Stomach (tissue), 19 donors: ENCODE measurements at places on chromosomes 12 and 14. TPM values are rescaled to one million over a fixed set of nuclear protein-coding genes. Genes with fewer than 3 reads are reported as not detected.

GRCh38 chr12:26231921-26232320 lies 36.5 kb downstream of the SSPN start:
- no peak for DNase-seq
- H3K27me3 ChIP-seq: no peaks in the 10 kb centered on the region
- H3K4me1 ChIP-seq: peaks cover 16% of the 10 kb centered on the region
- no peaks in the 10 kb centered on the region for H3K36me3 ChIP-seq
- H3K27ac ChIP-seq: no peak overlapping the region
- H3K4me3 ChIP-seq: no peak overlapping the region

Gene SLC25A47
- not detected for total RNA-seq

GRCh38 chr12:103737881-103738280 lies 103.2 kb downstream of the NT5DC3 start:
- DNase-seq: no peak
- no peaks in the 10 kb centered on the region for H3K36me3 ChIP-seq
- no peaks in the 10 kb centered on the region for H3K4me1 ChIP-seq
- no peaks in the 10 kb centered on the region for H3K27me3 ChIP-seq
- H3K4me3 ChIP-seq: no peak overlapping the region

DNA sequence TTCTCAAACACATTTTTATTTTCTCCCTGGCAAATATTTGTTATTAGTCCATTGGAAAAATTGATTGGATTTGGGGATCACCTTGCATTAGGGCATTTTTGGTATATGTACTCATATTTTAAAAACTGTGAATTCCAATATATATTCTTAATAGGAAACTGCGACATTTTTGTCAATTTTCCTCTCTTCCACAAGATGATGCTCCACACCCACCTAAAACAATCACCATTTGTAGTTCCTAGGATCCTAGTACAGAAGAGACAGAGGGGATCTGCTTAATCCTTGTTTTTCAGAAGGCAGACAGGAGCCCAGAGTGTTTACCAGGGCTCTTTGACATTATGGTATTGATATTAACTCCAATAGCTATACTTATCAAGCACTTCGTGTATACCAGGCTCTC lies 22.8 kb upstream of the OASL start:
- H3K36me3 ChIP-seq: no peaks in the 10 kb centered on the region
- no peak overlapping the region for H3K27ac ChIP-seq
- DNase-seq: no peak
- H3K27me3 ChIP-seq: no peaks in the 10 kb centered on the region
- H3K4me3 ChIP-seq: no peak overlapping the region
- peaks cover 14% of the 10 kb centered on the region for H3K4me1 ChIP-seq

DNA sequence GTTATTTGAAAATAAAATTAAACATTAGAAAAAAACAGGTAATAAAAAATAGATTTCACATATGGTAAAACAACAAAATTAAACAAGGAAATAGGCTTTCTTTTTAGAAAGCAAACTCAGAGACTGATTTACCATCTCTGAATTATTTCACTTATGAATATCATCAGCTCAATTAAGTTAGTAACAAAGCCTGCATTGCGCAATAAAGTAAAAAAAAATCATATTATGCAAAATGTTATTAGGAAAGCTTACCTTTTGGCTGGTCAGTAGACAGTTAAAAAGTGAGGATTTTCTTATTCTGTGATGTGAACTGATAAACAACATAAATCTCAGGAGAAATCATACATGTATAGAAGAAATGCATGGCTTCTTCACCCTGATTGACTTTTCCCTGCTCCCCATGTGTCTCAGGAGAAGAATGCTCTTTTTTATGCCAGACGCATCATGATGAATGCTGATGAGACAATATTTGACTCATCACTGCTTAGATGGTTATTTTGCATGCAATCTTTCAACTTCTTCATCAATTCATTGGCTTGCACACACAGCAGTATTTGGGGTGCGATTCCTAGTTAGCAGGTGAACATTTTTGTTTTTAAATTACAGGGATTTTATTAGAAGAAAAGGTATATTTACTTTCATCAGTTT lies 124.5 kb upstream of the USP15 start:
- no peak overlapping the region for H3K27ac ChIP-seq
- no peaks in the 10 kb centered on the region for H3K27me3 ChIP-seq
- no peaks in the 10 kb centered on the region for H3K4me1 ChIP-seq

Gene LBHD2
- not detected for total RNA-seq

- H3K27ac ChIP-seq: no peak overlapping the region
- no peak overlapping the region for H3K4me3 ChIP-seq
- peaks cover 46% of the 10 kb centered on the region for H3K27me3 ChIP-seq
- DNase-seq: no peak
- no peaks in the 10 kb centered on the region for H3K4me1 ChIP-seq
- H3K36me3 ChIP-seq: no peaks in the 10 kb centered on the region
Observed at GRCh38 chr12:115758877-115759620, 518.4 kb downstream of the MED13L start.

Gene TMEM121
- total RNA-seq: 2.2 TPM

GRCh38 chr12:48775299-48775698 lies 13.6 kb downstream of the ADCY6 start:
- no peak overlapping the region for H3K4me3 ChIP-seq
- DNase-seq: no peak
- no peak overlapping the region for H3K27ac ChIP-seq
- H3K36me3 ChIP-seq: peaks cover 79% of the 10 kb centered on the region
- no peaks in the 10 kb centered on the region for H3K27me3 ChIP-seq
- H3K4me1 ChIP-seq: peaks cover 12% of the 10 kb centered on the region

GRCh38 chr12:1807087-1807860 lies 13.1 kb upstream of the LRTM2 start:
- H3K4me3 ChIP-seq: no peak overlapping the region
- peaks cover 5% of the 10 kb centered on the region for H3K4me1 ChIP-seq
- no peaks in the 10 kb centered on the region for H3K27me3 ChIP-seq
- DNase-seq: no peak
- no peaks in the 10 kb centered on the region for H3K36me3 ChIP-seq

- peaks cover 93% of the 10 kb centered on the region for H3K36me3 ChIP-seq
- no peak for DNase-seq
- H3K4me1 ChIP-seq: no peaks in the 10 kb centered on the region
- H3K27ac ChIP-seq: no peak overlapping the region
- H3K4me3 ChIP-seq: no peak overlapping the region
Observed at GRCh38 chr12:131737150-131737827, 26.4 kb downstream of the SFSWAP start.

DNA sequence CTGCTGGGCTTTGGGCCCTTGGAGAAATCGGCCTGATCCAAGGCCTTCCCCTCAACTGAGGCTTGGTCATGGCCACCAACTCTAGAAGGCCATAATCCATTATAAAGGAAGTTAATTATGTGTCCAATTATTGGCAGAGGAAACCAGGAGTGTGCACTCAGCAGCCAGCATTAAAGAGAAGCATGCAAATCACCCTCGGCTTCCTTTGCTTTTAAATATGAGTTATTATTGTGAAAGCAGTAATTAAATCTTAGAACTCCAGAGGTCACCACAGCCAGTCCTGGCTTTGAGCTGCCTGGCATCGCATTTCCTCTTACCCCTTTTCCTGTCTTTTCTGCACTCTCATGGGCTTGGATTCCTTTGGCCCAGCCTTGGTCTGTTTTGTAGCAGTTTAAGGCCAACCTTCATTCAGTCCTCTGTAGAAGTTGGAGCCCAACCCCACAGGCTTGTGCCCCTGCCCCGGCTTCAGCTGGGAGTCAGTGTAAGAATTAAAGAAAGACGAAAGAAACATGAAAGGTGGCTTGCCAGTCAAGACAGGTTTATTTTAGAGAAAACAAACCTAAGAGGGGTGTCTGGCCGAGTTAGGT lies 14.7 kb upstream of the KRT86 start:
- H3K36me3 ChIP-seq: no peaks in the 10 kb centered on the region
- DNase-seq: no peak
- no peak overlapping the region for H3K4me3 ChIP-seq
- H3K27me3 ChIP-seq: peaks cover 79% of the 10 kb centered on the region
- H3K4me1 ChIP-seq: peaks cover 11% of the 10 kb centered on the region

Gene NR4A1
- total RNA-seq: 230 TPM

Gene JAG2
- 40.6 TPM for total RNA-seq

GRCh38 chr12:68336889-68337303 lies 4.7 kb upstream of the MDM1 start:
- H3K27ac ChIP-seq: no peak overlapping the region
- no peaks in the 10 kb centered on the region for H3K36me3 ChIP-seq
- no peaks in the 10 kb centered on the region for H3K27me3 ChIP-seq
- peaks cover 4% of the 10 kb centered on the region for H3K4me1 ChIP-seq

DNA sequence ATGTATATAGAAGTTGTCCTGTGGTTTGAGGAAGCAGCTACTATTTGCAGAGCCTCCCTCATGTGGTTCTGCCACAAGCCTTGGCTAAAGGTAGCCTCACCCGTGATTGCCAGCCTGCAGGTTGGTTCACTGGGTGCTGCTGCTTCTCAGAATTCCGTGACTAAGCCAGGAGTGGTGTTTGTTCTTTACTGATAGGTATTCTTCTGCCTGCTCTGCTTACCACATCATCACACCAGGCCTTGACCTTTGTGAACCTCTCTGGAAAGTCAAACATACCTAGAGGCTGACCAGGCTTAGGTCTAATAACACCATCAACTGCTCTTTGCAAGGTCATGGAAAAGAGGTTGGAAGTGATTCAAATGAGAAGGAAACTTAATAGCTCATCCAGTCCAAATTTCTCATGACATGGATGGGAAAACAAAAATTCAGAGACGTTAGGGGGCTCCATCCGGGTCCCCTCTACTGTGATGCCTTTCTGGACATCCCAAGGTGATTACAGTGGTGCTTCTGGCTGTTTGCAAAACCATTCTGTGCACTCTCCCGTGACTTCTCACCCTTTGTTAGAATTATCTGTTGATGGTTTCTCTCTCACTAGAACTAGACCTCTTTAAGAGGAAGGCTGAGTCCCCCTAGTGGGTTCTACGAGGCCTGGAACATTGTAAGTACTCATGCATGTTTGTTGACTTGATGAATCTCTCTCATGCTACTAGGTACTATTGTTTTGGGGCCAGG lies 8.5 kb upstream of the SOCS2 start:
- H3K27ac ChIP-seq: peak overlapping the region; percentile 68
- no peak overlapping the region for H3K4me3 ChIP-seq
- no peaks in the 10 kb centered on the region for H3K4me1 ChIP-seq
- H3K27me3 ChIP-seq: no peaks in the 10 kb centered on the region
- DNase-seq: peak; percentile 80

- H3K27ac ChIP-seq: no peak overlapping the region
- no peak overlapping the region for H3K4me3 ChIP-seq
- DNase-seq: peak; percentile 52
- no peaks in the 10 kb centered on the region for H3K27me3 ChIP-seq
- H3K36me3 ChIP-seq: no peaks in the 10 kb centered on the region
Observed at GRCh38 chr14:93317875-93318807, 14.7 kb downstream of the BTBD7 start.
